Endodermal cell (in vitro differentiated cells): ENCODE measurements at places on chromosomes 6 and 20.

DNA sequence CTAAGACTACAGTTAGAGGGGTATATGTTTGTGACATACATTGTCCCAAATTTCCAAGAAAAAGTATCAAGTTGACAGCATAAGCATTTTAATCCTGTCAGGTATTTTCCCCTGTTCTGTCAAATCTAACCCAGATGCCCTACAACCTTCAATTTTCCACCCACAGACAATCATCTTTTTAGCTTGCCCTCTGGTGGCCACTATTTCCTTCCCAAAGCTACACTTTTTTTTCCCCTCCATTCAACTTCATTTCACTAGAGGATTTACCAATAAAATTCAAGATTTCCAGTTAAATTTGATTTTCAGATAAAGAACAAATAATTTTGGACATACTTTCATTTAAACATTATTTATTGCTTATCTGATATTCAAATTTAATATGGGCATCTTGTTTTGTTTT is 286.6 kb downstream of the TENT5A start:
- DNase-seq: peak; percentile 65

DNA sequence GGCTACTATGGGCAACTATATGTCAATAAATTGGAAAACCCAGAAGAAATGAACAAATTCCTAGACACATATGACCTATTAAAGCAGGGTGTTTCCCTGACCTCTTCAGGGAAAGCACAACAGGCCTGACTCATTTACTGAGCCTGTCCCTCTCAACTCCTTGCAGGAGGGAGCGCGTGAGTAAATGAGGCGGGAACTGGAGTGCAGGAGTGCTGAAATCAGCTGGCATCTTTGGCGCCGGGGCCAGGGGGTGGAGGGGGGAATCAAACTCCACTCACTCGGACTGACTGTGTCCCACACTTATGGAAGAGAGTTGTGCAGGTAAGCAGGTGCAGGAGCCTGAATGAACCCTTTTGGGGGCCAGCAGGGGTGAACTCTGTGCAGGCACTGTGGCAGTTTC is 671.2 kb upstream of the PTCHD4 start:
- DNase-seq: peak; percentile 41

- DNase-seq: peak; percentile 88
Observed at GRCh38 chr6:5746053-5746758, 260.5 kb downstream of the NRN1 start.

DNA sequence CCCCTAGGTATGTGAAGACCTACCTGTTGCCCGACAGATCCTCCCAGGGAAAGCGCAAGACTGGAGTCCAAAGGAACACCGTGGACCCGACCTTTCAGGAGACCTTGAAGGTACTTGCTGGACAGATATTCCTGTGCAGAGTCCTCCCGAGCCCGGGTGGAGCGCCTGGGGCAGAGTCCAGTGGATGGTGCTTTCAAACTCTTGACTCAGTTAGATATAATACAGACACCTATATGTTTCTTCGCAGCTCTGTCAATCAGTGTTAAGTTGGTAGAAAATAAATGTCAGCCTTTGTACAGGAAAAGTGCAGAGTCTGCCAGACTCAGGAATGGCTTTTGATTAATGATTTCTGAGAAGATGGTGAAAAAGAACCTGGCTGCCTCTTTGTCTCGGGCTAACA is 67.2 kb downstream of the EZR start:
- DNase-seq: no peak

DNA sequence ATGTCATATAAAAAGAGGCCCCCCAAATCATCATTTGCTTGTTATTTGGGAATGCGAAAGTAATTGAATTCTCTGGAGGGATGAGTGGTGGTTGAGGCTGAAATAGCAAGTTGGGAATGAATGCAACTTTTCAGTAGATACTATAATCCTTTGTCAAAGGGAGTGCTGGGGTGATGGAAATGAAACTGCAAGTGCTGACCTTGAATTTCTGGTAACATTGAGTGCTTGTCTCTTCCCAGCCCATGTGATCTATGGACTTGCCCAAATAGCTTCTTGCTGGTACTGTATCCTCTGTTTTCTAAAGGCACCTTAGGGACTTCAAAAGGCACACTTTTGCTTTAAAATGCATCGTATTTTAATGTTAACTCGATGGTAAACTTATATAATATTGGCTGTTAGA is 14.8 kb downstream of the PAQR8 start:
- no peak for DNase-seq

DNA sequence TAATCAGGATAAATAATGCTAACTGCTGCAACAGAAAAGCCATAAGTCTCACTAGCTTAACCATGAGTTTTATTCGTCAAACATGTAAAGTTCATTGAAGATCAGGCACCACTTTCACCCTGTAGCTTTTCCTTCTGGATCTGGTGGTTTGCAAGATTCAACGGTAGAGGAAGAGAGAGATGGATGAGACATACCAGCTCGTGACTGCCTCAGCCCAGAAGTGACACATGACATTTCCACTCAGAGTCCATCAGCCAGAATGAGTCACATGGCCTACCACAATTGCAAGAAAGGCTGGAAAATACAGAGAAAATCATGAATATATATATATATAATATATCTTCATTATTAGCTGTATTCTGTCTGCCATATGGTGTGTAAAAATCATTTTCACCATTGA is 29.0 kb downstream of the SPTLC3 start:
- DNase-seq: no peak

GRCh38 chr6:119190176-119190575 is 111.7 kb upstream of the FAM184A start:
- no peak for DNase-seq

DNA sequence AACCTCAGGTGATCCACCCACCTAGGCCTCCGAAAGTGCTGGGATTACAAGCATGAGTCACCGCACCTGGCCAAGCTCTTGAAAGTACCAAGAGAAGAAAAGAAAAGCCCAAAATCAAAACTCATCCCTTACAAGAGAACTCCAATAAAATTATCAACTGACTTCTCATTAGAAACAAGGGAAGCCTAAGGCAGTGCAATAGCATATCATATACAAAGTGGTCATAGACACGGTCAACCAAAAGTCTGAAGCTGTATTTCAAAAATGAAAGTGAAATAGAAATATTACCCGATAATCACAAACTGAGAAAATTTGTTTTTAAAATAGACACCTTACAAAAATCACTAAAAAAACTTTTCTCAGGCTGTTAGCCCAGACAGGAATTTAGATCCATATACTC is 1321.1 kb upstream of the GJE1 start:
- no peak for DNase-seq

GRCh38 chr6:41370488-41371111 is 35.2 kb downstream of the NCR2 start:
- no peak for DNase-seq

GRCh38 chr6:25553502-25553901 is 98.5 kb upstream of the SCGN start:
- DNase-seq: no peak

DNA sequence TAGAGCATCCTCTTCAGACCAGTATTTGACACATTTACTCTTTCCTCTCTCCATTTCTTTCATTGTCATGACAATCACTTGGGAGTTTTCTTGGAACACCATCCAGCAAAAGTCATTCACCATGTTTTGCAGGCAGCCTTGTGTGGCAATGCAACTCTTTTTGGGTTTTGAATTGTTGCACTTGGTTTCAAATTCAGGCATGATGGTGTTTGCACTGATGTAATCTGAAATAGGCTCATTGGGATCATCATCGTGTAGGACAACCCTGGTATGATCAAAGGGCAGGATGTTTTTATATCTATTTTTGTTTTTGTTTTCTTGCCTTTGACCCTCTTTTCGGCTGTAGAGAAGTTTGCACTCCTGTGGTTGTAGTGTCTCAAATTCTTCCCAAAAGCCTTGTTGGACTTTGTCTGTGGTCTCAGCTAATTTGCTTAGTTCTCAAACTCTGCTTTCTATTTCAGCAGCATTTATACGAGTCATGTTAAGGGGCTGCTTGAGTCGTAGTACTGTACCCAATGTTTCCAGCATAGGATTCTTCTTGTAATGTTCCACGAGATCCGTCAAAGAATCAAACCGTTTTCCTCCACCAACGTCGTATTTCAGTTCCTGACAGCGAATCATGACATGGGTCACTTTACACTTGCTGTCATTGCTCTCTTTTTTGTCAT is 160.8 kb upstream of the TNFAIP3 start:
- no peak for DNase-seq

DNA sequence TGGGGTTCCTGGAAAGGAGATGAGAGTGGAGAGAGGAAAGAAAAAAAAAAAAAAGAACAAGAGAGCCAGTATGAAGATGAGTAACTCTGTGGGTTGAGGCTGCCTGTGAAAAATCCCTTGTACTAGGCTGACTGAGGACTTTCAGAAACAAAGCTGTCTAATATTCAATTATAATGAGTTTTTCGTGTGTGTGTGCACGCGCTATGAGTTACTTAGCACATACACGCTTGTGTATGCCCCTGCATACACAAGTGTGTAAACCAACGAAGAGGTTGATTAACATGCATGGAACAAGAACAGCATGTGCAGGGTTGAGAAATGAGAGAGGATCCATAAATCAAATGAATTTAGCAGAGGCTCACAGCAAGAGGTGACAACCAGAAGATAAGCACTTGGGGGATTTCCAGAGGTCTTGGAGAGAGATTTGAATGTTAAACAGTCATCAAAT is 4.8 kb upstream of the RBPJL start:
- DNase-seq: no peak

GRCh38 chr20:11008444-11009033 is 334.7 kb upstream of the JAG1 start:
- DNase-seq: no peak

DNA sequence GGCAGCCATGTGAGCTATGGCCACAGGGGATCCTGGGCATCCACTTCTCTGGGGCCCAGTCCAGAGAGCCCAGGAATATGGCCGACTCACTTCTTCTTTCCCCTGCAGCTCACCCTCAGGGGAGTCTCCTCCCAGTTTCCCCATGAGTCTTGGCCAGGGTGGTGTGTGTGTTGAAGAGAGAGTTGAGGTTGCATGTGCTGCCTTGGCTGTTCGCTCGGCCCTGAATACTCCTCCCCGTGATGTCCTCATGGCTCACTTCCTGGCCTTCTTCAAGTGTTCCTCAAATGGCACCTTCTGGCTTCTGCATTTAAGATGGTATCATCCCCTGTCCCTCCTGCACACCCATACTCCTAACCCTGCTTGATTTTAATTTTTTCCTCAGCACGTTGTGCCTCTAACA is 3.2 kb upstream of the TREML1 start:
- DNase-seq: no peak

- DNase-seq: no peak
Observed at GRCh38 chr6:150194195-150194594, 51.4 kb downstream of the PPP1R14C start.

DNA sequence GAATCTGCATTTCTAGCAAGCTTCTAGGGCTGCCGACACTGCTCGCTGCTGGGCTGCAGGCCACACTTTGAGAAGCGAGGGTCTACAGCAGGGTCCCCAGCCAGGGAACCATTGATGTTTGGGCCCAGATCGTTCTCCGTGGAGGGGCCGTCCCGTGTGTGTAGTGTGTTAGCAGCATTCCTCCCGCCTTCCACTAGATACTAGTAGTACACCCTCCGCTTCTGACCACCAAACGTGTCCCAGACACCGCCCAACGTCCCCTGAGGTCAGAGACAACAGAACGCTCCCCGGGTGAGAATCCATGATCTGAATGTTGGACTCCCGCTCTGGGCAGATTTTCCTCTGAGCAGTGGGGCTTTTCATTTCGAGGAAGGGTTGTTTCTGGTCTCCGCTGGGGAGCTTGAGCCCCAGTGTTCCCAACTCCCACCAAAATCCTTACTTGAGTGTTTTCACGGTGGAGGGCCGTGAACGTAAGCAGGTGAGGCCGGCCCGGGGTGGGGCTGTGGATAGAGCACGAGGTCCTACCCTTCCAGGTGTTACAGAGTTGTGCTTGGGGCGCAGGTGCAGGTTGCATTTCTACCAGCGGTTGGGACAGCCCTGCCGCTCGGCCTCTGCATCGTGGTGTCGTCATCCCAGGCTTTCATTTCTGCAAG is 124.6 kb downstream of the SYCP2 start:
- peak; percentile 28 for DNase-seq

DNA sequence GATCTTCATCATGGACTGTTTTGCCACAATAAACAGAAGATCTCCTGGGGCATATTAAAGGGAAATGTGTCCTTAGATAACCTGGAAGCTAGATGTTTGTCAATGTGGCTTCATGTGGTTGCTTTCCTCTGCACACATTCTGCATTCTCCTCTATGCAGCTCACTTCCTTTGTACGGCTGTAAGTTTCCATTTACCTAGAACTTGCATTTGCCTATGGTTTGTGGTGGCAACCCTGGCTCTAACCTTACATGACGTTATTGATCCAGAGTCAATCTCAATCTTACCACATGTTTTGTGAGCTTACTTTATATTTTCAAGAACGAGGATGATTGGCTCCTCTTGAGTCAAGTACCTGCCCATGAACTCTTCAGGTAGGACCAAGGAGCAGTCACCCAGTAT is 863.1 kb downstream of the MAFB start:
- no peak for DNase-seq

GRCh38 chr6:119137194-119138072 is 59.0 kb upstream of the FAM184A start:
- DNase-seq: no peak

DNA sequence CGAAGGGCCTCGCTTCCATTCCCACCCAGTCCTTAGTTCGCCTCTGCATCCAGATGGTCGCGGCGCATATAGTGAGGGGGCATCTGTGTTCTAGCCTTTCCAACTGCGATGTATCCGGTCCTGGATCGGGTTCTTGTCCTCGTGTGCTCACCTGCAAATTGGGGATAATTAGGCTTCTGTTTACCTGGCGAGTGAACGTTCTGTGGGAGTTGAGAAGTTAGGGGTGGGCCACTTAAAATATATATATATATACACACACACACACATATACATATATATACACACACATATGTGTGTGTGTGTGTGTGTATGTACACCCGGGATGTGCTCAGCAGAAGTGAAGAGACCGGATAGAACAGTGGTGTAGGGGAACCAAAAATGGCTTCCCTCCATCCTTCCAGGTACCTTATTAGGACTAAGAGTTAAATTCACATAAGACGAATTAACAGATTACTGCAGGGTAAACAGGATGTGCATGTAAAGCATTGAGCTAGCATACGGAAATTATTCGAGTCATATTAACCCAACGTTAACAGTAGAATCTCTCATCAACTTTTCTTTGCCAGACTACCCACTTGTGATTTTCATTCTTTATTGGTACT is 537 bp downstream of the CSTF1 start:
- no peak for DNase-seq

GRCh38 chr6:3193102-3193849 is 34.2 kb downstream of the TUBB2B start:
- DNase-seq: peak; percentile 65

- DNase-seq: no peak
Observed at GRCh38 chr6:136784910-136785746, 7.1 kb downstream of the MAP3K5 start.

DNA sequence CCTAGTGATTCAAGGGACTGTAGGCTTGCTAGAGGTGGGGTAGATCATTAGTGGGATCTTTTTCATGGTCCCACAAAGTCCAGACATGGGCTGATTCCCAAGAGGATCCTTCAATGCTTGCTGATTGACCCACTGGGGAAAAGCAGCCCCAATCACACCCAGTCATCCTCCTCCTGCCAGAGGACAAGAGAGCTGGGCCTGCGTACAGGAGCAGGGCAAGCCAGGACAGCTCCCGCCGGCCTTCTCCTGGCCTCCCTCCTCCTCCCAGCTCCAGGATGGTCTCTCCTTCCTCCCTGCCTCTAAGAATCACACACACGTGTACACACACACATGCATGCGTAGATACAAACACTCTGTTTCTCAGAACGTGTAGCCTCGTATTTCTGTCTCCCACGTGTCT is 27.0 kb downstream of the KCNK15 start:
- no peak for DNase-seq

- no peak for DNase-seq
Observed at GRCh38 chr6:18429655-18430297, 42.6 kb downstream of the RNF144B start.

GRCh38 chr6:105740946-105741645 is 338.2 kb upstream of the PREP start:
- no peak for DNase-seq
